NCI-H2029 (cell line): ENCODE measurements at places on chromosomes 16 and 17.

DNA sequence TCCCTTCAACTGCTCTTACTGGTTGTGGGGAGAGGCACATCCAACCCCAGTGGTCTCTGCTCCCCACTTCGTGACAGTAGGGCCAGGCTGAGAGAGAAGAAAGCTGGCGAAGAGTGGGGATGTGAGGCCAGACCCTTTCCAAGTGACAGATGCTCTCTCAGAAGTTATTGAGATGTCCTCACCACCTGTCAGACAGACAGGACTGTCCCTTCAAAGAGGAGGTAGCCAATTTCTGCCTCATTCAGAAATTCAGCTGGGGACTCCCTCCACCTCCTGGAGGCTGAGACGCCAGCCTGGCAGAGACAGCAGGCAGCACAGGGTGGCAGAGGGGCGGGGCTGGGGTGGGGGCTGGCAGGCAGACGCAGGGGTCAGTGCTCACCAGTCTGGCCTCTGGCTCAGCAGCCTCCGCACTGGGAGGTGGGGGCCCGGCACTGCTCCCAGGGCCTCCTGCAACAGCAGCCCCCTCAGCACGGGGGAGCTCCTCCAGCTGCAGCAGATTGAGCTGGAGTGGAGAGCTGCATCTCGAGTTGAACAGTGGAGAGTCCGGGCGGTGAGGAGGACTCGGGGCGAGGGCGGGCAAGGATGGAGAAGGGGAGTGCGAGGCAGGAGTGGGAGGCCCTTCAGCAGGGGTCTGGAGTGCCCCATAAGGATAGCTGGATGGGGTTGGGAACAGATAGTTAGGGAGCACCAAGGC, 9.2 kb downstream of the PER1 start:
- no peak for DNase-seq

- no peak for DNase-seq
Measured at GRCh38 chr16:5460701-5461100, 363.1 kb upstream of the EEF2KMT start.

DNA sequence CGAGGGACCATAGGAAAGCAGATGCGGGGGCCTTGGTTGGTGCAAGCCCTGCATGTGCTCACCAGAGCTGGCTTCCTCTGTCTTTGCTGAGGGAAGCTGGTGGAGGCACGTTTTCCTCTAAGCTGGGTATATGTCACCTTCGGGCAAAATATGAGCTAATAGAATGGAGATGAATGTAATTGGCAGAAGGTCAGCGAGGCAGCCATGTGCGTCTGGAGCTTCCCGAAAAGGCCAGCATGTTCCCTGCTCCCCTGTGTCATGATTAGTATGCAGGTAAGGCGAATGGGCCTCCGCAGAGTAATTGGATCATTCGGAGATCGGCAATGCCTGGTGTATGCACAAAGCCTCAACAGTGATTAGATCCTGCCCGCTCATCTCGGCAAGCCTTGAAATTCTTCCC, 806.2 kb upstream of the EEF2KMT start:
- no peak for DNase-seq

GRCh38 chr17:47742319-47743181, 9.5 kb downstream of the TBX21 start:
- no peak for DNase-seq

- DNase-seq, result no peak
Measured at GRCh38 chr17:64264891-64265290, 1.8 kb upstream of the TEX2 start.

DNA sequence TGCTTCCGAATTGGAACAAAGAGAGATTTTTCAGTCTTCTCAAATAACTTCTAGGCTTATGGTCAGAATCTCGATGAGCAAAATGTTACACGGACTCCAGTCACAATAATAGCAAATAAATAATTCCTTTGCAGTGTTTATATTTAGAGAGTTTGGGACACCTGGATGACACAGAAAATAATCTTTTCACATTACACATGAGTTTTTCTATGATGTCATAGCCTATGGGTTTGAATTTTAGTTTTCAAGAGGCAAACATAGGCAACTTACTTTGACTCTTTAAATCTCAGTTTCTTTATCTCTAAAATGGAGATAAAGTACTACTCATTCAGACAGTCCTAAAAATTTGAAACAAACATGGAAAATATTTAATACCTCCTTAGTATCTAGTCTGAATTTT, 372.0 kb downstream of the HAPSTR1 start:
- DNase-seq, result no peak

GRCh38 chr17:80297996-80298560, 37.4 kb downstream of the RNF213 start:
- DNase-seq, result peak; percentile 44

GRCh38 chr17:78476973-78477372, 98.5 kb downstream of the PGS1 start:
- DNase-seq, result peak; percentile 3

DNA sequence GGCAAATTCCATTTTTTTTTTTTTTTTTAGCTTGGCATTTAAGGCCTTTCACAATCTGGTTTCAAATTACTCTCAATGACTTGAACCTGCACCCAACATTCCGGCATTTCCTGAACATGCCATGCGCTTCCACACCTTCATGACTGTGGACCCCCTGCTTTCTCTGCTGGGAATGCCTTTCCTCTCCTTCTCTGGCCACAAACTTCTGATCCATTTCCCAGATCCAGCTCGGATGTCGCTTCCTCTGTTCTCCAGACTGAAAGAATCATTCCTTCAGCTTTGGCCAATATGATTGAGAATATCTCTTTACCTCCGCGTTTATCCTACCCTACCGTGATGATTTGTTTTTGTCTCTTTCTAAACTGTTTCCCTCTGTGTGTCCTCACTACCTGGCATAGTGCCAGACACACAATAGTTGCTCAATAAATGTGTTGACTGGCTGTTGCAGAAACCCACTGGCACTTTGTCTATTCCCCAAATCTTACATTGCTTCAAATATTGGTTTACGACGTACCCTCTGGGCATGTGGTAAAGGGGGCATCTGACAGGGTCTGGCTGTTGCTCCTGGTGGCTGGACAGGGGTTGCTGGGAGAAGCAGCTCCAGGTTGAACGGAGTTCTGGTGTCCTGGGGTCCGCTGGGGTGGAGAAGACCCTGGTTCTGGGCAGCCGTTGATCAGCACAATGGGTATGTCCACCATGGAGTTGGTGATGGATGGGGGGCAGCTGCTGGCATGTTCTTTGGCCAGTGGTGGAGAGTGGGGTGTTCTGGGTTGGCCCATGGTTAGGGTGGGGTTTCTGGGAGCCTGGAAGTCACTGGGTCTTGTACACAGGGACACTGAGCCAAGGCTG, 14.7 kb downstream of the TNS4 start:
- DNase-seq, result no peak

DNA sequence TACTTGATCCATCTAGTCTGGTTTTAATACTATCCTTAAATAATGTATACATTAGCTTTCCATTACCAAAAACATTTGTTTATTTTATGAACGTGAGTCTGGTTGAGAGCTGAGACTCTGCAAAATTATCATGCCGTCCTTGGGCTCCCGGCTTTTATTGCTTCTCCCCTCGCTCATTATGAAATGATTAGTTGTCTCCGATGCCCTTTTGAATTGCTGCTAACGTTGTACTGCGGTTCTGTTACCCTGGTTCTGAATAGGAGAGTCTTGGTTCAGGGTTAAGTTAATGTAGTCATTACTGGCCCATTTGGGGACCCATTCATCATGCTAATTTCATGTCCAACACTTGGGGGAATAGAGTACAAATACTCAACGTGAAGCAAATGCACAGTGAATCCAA, 12.8 kb downstream of the XYLT1 start:
- no peak for DNase-seq

DNA sequence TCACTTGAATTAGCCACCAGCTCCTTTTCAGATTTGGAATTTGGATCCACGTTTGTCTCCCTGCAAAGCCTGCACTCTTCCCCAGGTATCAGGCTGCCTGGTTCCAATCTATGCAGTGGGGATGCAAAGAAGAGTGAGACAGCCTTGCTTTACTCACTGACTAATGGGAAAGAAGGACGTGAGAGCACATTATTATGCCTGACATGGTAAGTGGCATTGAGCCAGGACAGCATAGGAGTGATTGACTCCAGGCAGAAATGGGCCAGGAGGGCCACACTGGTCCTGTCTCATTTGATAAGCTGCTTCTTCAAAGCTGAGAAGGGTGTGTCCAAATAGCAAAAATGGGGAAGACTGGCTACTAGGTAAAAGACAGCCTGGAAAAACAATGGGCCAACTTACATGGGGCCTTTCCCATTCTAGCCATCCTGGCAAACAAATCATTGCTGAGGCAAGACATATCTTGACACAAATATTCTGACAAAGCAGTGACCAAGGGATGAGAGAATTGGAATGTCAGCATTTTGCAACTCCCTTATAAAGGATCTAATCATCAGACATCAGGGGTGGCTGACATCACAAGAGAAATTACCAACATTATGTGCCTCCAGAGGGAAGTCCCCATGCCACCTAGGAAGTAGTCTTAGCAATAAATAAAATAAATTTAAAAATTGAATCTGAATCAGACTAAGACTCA, 38.6 kb downstream of the CDH11 start:
- no peak for DNase-seq

- no peak for DNase-seq
Measured at GRCh38 chr17:36727052-36727451, 125.7 kb downstream of the MRM1 start.

DNA sequence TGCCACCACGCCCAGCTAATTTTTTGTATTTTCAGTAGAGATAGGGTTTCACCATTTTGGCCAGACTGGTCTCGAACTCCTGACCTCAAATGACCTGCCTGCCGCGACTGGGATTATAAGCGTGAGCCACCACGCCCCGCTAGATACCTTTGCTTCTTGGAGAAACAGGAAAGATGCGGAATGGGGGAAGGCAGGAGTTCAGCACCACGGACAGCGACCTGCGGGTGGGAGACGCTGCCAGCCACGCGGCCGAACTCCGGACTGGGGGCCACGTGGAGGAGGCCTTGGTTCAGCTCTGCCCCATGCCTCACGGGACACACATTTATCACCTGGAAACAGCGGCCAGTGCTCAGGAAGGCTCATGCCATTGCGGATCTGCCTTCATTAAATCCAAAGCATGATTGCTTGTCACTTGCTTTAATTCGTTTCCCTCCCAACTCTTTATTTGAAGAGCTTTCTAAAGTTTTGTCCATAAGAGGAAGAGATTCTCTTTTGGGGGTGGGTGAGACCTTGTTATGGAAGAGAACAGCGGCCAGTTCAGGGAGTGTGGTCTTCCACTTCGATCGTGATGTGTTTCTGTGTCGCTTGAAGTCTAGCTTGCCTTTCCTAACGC, 219.9 kb downstream of the ENGASE start:
- no peak for DNase-seq

GRCh38 chr16:15970202-15970601, 20.8 kb downstream of the ABCC1 start:
- DNase-seq, result no peak

- DNase-seq, result no peak
Measured at GRCh38 chr16:4303973-4304372, 11.9 kb upstream of the GLIS2 start.

- DNase-seq, result no peak
Measured at GRCh38 chr16:67040166-67040565, 11.2 kb downstream of the CBFB start.

DNA sequence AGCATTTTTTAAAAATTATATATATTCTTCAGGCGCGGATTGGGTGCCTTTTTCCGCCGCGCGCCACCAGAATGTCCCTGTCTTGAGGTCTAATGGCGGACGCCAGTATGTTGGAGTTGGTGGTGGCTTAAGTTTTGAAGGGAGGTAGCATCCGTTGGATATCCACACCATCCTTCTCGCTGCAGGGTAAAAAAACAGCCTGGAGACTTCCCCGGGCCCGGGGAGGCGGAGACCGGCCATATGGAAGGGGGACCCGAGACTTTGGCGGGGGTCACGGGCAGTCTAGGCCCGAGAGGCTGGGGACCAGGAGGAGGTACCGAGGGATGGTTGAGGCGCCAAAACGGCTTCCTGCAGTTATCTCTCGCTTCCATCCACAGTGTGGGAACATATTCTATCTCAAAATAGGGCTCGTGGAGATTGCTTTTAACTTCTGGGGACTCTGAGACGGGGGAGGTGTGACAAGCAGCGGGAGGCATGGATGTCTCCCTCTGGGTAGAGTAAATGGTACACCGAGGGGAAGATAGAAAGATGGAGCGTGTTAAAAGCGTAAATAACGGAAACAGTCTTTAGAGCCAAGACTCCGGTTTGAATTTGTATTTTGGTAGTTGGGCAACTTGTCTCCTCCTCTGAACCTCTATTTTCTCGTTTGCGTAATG, at the start of gene SF3B3:
TSS of gene SF3B3 (plus strand) at position 74 of the 656 bp plus-strand sequence. CDS start 2,841 bp downstream, outside the sequence.
- peak; percentile 56 for DNase-seq

GRCh38 chr17:37017404-37017803, 68.7 kb downstream of the AATF start:
- DNase-seq, result no peak

DNA sequence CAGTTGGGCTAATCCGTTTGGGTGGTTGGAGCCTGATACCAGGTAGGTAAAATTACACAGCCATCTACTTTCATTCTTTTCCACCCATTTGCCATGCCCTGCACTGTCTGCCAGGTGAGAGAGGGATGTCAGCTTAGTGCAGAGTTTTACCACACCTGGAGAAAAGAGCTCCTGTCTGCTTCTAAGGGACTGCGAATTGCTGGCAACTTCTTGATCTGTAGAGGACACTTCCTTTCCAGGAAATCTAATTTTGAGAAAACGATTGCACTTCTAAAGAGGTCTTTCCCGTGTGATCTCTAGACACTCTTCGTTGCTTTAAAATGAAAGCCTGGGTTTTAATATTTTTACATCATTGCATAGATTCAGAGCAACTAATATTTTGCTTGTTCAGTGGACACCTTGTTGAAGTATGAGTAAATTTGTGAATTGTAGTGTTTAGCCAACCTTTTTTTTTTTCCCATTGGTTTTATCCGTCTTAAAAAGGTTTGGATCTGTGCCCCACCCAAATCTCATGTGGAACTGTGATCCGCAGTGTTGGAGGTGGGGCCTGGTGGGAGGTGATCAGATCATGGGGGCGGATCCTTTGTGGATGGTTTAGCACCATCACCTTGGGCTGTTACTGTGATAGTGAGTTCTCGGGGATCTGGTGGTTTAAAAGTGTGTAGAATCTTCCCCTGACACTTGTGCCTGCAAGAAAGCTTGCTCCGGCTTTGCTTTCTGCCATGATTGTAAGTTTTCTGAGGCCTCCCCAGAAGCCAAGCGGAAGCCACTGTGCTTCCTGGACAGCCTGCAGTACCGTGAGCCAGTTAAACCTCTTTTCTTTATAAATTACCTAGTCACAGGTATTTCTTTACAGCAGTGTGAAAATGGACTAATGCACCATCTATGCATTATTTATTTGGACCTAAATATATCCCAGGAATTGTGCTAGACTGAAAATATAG, 104.6 kb downstream of the PRKCA start:
- DNase-seq, result no peak

GRCh38 chr16:89691231-89691985, 4.9 kb downstream of the CDK10 start:
- no peak for DNase-seq

DNA sequence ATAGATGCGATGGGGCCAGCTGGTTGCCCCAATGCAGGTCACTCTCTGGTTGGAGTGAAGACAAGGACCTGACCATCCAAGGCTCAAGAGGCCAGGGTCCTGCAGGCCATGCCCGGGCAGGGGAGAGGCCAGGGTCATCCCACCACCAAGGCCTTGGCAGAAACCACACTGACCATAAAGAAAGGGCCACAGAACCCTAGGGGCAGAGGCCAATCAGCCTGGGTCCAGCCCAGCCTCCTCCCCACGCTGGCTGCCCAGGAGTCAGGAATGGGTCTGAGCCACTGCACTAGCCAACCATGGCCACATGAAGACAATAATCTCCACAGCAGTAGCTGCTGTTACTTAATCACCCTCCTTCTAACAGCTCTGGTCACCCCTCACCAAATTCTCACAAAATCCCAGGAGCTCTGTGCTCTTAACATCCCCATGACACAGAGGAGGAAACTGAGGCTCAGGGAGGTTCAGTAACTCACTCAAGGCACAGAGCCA, 10.2 kb upstream of the BCAR1 start:
- no peak for DNase-seq
